ENCODE measurements at places on chromosomes 1 and 21. TPM values are rescaled to one million over a fixed set of nuclear protein-coding genes. Genes with fewer than 3 reads are reported as not detected.

The MDM4 gene
- 71.1 TPM for total RNA-seq

The UBXN10 gene
- 9.8 TPM for total RNA-seq

The FCRLB gene
- 0.88 TPM for total RNA-seq

The RIPPLY3 gene
- not detected for total RNA-seq

The CD52 gene
- 1.4 TPM for total RNA-seq

The CENPS gene
- total RNA-seq = 14.3 TPM

The SPRR2A gene
- total RNA-seq = not detected

The TMEM79 gene
- total RNA-seq = 1.6 TPM

The MPZ gene
- 1,019 TPM for total RNA-seq

The CDA gene
- total RNA-seq = 1.8 TPM

The CXADR gene
- total RNA-seq = 81.1 TPM

The HSPA6 gene
- total RNA-seq = 0.77 TPM

The LCE1E gene
- not detected for total RNA-seq

The CACHD1 gene
- total RNA-seq = 30.7 TPM

The ADGRB2 gene
- 37.7 TPM for total RNA-seq

The CBS gene
- total RNA-seq = 25.8 TPM

The LRRN2 gene
- 13.3 TPM for total RNA-seq

The SLAMF8 gene
- total RNA-seq = 0.40 TPM

The INSRR gene
- total RNA-seq = 0.40 TPM

The GRIK3 gene
- 18.5 TPM for total RNA-seq

The LCE1F gene
- total RNA-seq = not detected

The ACOT11 gene
- total RNA-seq = 8.8 TPM

The IVL gene
- total RNA-seq = not detected

The BLACAT1 gene
- total RNA-seq = 0.89 TPM

The TNN gene
- total RNA-seq = 16.4 TPM

The FCRL5 gene
- not detected for total RNA-seq

The GPBP1L1 gene
- 87.0 TPM for total RNA-seq

The TFF1 gene
- not detected for total RNA-seq

The TRIM46 gene
- total RNA-seq = 6.8 TPM

The NBPF26 gene
- total RNA-seq = 41.9 TPM

The PRAMEF8 gene
- total RNA-seq = not detected

The PCNX2 gene
- 85.8 TPM for total RNA-seq

The HUNK gene
- total RNA-seq = 4.8 TPM

The NTMT2 gene
- 0.50 TPM for total RNA-seq

The LCE1B gene
- not detected for total RNA-seq

The KCNA10 gene
- total RNA-seq = not detected

The SEMA4A gene
- total RNA-seq = 15.9 TPM

The SERTAD4 gene
- total RNA-seq = 7.6 TPM

The TRIM17 gene
- 5.2 TPM for total RNA-seq

The GBP6 gene
- 0.50 TPM for total RNA-seq

The QSOX1 gene
- 25.0 TPM for total RNA-seq

The HFM1 gene
- 9.1 TPM for total RNA-seq

The GPATCH2 gene
- 35.3 TPM for total RNA-seq

The SDHC gene
- total RNA-seq = 49.0 TPM

The ALX3 gene
- total RNA-seq = 1.8 TPM

The OR2G2 gene
- not detected for total RNA-seq

The TSTD1 gene
- total RNA-seq = 25.5 TPM

The F11R gene
- total RNA-seq = 9.5 TPM

The A3GALT2 gene
- total RNA-seq = not detected

The S100B gene
- 415 TPM for total RNA-seq

The TIE1 gene
- 32.3 TPM for total RNA-seq

The LEFTY2 gene
- 0.44 TPM for total RNA-seq

The CRTC2 gene
- total RNA-seq = 12.7 TPM
